Cerebellar cortex (tissue), 1 donor: ENCODE measurements at places on chromosomes 7 and 10.

DNA sequence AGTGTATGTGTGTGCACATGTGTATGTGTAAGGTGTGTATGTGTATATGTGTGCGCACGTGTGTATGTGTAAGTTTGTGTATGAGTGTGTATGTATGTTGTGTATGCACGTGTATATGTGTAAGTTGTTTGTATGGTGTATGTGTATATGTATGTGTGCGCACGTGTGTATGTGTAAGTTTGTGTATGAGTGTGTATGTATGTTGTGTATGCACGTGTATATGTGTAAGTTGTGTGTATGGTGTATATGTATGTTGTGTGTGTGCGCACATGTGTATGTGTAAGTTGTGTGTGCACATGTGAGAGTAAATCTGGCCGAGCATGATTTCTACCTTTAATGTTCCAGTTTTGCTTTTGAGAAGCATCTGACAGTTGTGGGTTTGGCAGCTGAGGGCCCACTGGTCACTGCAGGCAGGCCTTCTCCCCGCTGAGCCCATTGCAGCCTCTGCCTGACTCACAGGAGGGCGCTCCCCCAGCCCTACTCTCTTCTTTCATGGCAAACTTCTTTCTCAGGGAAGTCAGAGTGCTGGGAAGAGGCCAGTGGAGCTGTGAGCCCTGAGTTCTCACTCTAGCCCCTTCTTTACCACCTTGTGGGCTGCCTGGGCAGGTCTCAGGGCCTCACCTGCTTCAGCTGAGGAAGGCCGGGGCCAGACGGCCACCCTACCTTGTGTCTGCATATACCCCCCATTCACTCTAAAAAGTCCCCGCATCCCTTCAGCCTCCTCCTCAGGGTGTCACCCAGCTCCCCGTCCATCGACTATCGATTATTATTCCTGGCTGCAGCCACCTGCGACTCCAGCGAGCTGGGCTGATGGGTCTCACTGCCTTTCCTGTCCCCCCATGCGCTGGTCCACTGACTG is 11.2 kb downstream of the WDR86 start:
- DNase-seq: no peak

GRCh38 chr10:66294538-66294937 is 631.3 kb upstream of the LRRTM3 start:
- no peak for DNase-seq

- peak; percentile 40 for DNase-seq
These were observed 280.9 kb downstream of the USP6NL start for GRCh38 chr10:11330383-11331045.

DNA sequence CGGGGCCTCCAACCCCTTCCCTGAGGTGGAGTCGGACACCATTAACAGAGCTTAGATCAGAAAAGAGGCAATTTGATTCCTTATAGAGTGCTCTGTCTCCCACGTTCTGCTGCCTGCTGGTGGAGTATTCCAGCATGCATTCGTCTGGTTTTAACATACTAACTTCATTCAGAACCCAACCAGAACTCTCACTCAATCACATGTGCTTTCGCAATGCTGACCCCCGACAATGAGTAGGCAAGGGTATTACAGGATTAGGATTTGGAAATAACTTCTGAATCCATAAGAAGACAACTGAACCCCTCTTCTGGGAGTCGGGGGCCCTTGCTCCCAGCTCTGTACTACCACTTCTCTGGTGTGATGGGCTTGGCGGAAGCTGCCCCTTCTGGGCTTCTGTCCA is 55.7 kb upstream of the HABP2 start:
- no peak for DNase-seq

DNA sequence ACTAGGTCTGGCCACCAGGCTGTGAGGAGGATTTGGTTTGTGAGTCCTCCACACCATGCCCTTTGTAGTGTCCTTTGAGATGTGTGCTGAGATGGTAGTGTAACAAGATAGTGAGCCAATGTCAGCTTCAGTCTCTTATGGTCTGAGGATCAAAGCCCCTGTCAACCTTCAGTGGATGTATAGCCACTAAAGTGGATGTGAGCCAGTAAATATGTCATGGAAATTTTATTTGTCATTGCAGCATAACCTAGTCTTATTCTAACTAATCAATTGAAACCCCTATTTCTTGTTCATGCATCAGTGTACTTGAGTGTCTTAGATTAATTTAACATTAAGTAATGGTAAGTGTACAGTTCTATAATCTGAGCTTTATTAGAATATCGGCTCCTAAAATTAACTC is 51.0 kb upstream of the WAC start:
- no peak for DNase-seq

GRCh38 chr7:50837965-50838364 is 55.3 kb upstream of the GRB10 start:
- no peak for DNase-seq

- DNase-seq: no peak
These were observed 197.1 kb upstream of the STK17A start for GRCh38 chr7:43385856-43386255.
